Suprapubic skin (tissue), 4 donors: ENCODE measurements at places on chromosomes 5 and 9. TPM values are rescaled to one million over a fixed set of nuclear protein-coding genes. Genes with fewer than 3 reads are reported as not detected.

The PCDHB14 gene
- 2.5 TPM for total RNA-seq

DNA sequence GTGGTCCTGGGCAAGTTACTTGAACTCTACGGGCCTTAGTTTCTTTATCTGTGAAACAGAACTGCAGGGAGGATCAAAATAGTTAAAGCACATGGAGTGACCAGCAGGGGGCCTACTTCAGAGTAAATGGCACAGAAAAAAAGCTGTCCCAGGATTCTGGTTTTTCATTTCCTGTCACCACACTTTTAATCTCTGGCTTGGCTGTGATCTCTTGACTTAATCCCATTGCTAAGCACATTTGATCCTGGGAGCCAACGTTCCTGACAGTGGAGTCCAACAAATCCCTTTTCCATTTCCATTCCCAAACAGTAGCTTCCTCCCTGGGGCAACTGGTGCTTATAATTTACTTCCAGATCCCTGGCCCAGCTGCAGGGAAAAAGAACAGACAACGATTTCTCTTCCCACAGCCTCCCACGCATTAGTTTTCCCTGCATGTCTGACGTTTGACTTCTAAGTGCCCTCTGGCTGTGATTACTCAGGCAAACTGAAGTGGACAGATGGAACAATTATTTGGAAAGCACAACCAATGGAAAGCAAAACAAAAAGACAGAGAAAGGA is 136.5 kb upstream of the STK32A start:
- no peak for DNase-seq

GRCh38 chr9:70390933-70391341 is 23.5 kb downstream of the KLF9 start:
- DNase-seq = no peak

- DNase-seq = no peak
These were observed 10.7 kb downstream of the RXRA start for GRCh38 chr9:134336924-134337323.

The TAF1L gene
- total RNA-seq = 0.08 TPM
